Stimulated activated naive CD8-positive, alpha-beta T cell treated with anti-CD3 and anti-CD28 coated beads, Interleukin-15, amount 100 ng/mL, for 72 hours (primary cell): ENCODE measurements at places on chromosomes 4 and X.
A peak's percentile ranks its signal among the peaks of the same experiment; 100 is the strongest.

- DNase-seq = no peak
Observed at GRCh38 chr4:21083413-21083812, 383.2 kb downstream of the PACRGL start.

GRCh38 chr4:70705183-70706043 is 16.4 kb upstream of the RUFY3 start:
- DNase-seq = peak; percentile 84

DNA sequence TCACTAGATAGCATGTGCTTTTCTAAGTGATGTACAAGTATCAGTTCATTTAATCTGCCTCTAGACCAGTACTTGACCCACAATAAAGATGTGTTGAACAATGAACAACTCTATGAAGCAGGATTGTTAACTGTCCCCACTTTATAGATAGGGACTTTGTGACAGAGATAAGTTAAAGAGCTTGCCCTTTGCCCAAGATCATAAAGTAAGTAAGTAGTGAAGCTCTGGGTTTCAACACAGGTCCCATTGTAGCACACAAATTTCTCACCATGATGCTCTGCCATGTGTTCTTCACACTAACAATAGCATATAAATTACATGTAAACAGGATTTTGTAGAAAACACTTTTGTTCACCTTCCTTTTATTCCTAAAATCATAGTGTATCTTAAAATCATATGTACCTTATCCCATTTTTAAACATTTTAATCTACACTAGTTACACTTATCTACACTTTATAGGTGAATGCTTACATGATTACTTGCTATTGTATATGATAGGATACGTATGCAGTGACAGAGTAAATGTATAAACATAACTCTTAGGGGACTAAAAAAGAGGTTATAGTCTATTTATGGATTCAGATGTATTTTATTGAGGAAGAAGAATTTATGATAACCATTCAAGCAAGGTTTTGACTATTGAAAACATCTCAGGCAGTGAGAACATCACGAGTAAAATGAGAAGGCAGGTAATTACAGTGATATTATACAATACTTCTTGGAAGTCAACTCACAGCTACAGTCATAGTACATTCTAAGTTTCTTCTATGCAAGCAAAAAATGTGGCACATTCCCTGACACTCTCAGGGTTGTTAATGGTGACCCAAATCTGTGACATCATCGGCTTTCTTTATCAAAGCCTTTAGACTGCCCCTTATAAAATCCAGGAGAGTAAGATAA is 2275.1 kb downstream of the PCDH7 start:
- no peak for DNase-seq

- no peak for DNase-seq
Observed at GRCh38 chr4:5378002-5378401, 326.7 kb downstream of the STK32B start.

- no peak for DNase-seq
Observed at GRCh38 chr4:188665491-188666457, 526.5 kb downstream of the TRIML1 start.

- DNase-seq = no peak
Observed at GRCh38 chr4:171334549-171334948, 478.7 kb upstream of the GALNTL6 start.

DNA sequence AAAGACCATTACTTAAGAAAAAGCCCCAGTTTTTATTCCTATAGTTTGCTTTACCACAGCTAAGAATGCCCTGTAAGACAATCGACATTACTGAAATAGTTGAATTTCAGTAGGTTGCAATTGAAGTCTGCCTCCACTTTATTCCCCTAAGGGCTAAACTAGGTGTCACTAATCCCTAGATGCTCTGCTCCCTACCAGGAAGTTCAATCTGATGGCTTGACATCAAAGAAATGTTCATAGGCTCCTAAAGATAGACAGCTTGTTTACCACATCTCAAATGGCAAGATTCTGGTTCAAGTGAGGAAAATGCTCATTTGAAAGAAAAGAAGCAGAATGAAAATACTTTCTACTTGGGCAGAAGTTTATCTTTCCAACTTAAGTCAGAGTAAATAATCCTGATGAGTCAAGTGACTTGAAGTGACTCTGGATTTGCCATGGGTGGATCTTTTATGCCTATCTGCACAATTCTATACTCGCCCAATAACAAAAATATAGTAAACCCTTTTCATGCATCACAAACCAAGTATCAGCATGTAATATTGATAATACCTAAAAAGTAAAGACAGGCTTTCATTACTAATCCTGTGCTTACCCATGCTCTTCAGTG is 117.2 kb downstream of the SH3RF1 start:
- no peak for DNase-seq

DNA sequence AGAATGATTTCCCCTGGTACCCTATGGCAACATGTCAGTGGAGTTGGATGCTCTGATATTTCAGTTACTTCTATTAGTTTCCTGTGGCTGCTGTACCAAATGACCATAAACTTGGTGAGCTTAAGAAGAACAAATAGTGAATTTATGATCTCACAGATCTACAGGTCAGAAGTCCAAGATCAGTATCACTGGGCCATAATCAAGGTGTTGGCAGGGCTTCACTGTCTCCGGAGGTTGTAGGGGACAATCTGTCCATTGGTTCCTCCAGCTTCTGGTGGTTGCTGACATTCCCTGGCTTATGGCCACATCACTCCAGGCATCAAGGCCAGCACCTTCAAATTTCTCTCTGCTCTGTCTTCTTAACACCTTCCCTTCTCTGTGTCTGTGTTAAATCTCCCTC is 37.9 kb upstream of the ELOVL6 start:
- DNase-seq = no peak

DNA sequence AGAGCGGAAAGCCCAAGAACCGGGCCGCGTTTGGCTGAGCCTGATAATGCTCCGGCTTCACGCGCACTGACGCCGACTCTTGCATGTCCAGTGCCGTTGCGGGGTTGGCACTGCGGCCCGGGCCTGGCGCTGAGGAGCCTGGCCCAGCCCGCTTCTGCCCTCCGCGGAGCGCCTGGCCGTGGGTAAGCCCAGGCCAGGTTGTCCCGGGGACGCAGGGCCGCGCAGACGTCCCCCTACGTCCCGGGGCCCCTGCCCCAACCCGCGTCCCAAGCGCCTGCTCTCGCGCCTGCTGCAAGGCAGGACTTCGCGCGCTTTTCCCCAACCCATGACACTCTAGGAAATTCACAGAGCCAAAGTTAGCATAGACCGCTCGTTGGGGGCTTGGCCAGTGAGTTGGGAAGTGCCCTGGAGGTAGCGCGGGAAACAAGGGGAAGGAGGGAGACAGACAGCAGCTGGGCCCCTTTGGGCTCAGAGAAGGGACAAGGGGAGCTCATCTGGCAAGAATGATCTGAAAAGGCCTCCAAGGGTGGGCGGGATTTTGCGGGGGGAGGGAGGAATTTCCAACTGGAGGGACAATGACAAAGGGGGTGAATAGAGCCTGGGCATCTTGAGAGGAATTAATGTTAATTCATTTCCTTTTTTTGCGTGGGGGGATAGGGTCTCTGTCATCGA is 665 bp upstream of the LRPAP1 start:
- no peak for DNase-seq

- peak; percentile 51 for DNase-seq
Observed at GRCh38 chr4:22389240-22389870, 126.5 kb downstream of the ADGRA3 start.

GRCh38 chr4:8152090-8152864 is 6.3 kb downstream of the ABLIM2 start:
- DNase-seq = no peak

GRCh38 chr4:25666031-25666630 is 10.5 kb downstream of the SLC34A2 start:
- no peak for DNase-seq

DNA sequence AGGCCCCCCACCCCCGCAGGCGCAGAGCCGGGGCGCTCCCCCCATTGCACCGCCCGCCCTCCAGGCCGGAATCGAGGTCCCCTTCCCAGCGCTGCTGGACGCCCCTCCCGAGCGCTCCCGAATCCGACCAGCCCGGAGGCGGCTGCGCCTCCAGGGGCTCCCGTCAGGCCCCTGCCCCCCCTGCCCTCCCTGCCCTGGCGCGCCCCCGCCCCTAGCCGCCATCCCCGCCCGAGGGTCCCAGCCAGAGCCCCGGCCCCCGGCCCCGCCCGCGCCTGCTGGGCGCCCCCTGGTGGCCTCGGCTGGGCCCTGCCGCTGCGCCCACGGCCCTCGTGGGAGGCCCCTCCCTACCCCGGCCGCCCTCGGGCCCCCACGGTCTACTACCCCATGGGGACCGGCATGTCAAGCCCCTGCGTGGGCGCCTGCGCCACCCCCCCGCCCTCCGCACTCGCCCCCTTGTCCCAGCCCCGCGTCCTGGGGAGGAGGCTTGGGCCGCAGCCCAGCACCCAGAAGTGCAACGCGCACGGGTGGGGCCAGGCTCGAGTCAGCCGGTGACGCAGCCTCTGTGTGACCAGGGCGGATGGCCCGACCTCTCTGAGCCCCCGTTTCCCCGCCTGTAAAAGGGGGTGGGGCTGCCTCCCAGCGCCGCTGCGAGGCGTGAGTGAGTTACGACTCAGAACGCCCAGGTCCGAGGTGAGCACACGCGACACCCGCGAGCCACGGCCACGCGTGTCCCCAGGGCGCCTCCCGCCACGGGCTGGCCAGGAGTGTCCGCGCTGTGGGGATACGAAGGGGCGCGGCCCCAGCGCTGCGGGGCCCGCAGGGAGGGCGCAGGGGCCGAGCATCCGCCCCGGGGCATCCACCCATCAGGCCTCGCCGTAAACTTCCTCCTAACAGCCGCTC is 104.9 kb downstream of the FAM53A start:
- peak; percentile 77 for DNase-seq

- DNase-seq = no peak
Observed at GRCh38 chr4:181597766-181598165, 645.4 kb upstream of the TENM3 start.

- DNase-seq = no peak
Observed at GRCh38 chr4:152454398-152455011, 81.4 kb downstream of the FBXW7 start.

DNA sequence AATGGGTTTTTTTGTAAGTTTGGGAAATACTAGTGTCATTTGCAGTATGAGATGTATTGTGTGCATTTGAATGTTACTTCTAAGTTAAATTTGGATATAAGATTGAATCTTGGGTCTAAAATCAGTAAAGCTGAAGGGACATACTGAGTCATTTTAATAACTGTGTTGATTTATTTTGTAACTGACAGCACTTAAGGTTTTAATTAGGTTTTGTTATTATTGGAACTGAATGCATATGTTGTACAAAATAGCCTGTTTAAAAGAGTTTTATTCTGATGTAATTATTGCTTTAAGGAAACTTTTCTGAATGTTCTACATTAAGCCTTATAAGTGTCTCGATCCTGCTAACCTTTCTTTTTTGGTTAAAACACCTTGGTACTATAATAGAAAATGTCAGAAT is 396.6 kb downstream of the MAPK10 start:
- DNase-seq = no peak

DNA sequence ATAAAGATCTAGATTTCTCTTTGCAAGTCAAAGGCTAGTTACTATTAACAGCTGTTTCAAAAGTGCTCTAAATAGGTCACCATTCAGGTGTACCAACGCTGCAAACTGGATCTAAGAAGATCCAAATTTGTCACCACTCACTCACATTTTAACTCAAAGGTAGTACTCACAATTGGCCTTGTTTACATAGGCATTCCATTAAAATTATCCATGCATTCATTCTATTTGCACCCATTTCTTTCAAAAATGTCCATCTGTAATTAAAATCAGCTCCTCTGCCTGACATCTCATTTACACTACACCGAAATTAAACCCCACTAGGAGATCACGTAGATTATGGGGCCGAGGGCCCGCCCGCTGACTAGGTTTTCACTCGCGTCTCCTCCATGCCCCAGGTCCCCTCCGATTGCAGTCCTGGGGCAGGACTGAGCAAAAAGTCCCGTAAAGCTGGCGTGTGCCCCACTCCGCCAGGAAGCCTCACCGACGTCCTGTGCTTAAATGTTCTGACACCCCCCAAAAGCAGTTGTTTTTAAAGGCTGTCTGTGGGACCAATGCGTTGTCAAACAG is 1.3 kb upstream of the ING2 start:
- no peak for DNase-seq

- DNase-seq = no peak
Observed at GRCh38 chrX:117743469-117744251, 372.9 kb downstream of the KLHL13 start.
